ENCODE measurements at places on chromosomes 5 and 9.

GRCh38 chr5:139651853-139652787 is 4.0 kb downstream of the CXXC5 start:
- peak; percentile 59 for DNase-seq

DNA sequence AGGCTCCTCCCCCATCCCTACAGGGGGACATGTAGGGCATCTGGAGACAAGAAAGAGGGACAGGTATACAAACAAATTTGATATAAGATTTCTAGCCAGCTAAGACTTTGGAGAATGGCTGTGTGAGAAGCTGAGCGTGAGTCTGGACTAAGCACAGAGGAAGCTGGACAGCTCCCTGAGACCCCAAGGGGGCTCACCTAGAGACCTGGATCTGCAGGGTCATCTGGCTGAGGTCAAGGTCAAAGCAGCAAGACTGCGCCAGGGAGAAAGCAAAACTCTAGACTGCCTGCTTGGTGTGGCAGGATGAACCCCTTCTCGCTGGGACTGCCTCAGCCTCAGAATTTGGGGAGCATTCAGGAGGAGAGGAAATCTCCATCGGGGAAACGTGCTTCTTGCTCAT is 8.0 kb upstream of the GSN start:
- no peak for DNase-seq

DNA sequence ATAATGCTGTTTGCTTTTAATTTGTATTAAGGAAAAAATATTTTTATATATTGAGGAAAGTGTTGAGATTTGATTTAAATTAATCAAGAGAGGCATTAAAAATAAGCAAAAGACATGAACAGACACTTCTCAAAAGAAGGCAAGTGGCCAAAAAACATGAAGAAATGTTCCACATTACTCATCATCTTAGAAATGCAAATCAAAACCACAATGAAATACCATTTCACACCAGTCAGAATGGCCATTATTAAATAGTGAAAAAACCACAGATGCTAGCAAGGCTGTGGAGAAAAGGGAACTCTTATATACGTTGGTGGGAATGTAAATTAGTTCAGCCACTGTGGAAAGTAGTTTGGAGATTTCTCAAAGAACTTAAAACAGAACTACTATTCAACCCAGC is 45.9 kb downstream of the RANBP17 start:
- DNase-seq, result no peak

DNA sequence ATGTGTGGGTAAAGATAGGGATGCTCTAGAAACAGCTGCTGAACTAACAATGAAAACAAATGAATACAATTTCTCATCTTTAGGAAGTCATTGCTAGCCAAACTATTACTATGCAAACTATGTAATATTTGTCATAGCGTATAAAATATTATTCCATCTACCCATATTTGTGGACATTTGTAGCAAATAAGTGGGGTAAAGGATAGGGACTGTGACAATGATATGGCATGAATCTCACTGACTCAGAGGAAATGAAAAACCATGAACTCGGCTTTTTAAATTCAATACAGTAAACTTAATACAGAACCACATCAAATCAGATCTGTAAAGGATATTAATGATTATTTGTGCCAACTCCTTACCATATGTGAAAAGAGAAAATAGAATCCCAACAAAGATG is 16.7 kb upstream of the TAS2R1 start:
- no peak for DNase-seq

GRCh38 chr5:40904205-40904993 is 4.9 kb upstream of the C7 start:
- DNase-seq, result peak; percentile 57

Data from NCI-H2171 treated with DMSO at 0.1 percent for 48 hours (cell line).